Metanephros (tissue), 2 donors: ENCODE measurements at places on chromosomes 6 and 20. TPM values are rescaled to one million over a fixed set of nuclear protein-coding genes. Genes with fewer than 3 reads are reported as not detected.

Gene FAM217A
- 0.29 TPM for total RNA-seq

Gene ARMH2
- total RNA-seq, result not detected

Gene RCAN2
- 11.9 TPM for total RNA-seq

Gene NRSN2
- total RNA-seq, result 19.0 TPM

Gene MICA
- total RNA-seq, result 8.1 TPM

Gene NEDD9
- 90.4 TPM for total RNA-seq

Gene MYCT1
- total RNA-seq, result 15.0 TPM

Gene RAMACL
- 2.6 TPM for total RNA-seq

Gene STMND1
- total RNA-seq, result not detected

Gene SAPCD1
- total RNA-seq, result 4.3 TPM

Gene PAK5
- total RNA-seq, result 0.06 TPM

Gene CHRNA4
- total RNA-seq, result 13.1 TPM

Gene THBS2
- total RNA-seq, result 61.5 TPM

Gene DOK5
- 13.8 TPM for total RNA-seq

Gene LPA
- 0.06 TPM for total RNA-seq

Gene TJAP1
- 25.9 TPM for total RNA-seq

Gene ANKRD6
- total RNA-seq, result 22.6 TPM
